ENCODE measurements at places on chromosomes 11 and 22. TPM values are rescaled to one million over a fixed set of nuclear protein-coding genes. Genes with fewer than 3 reads are reported as not detected.

The MAPK8IP2 gene
- total RNA-seq, result not detected

The RASSF10 gene
- not detected for total RNA-seq

The MMP8 gene
- total RNA-seq, result not detected

The CASP5 gene
- not detected for total RNA-seq

The OR2AG1 gene
- total RNA-seq, result not detected

The SCGB1D2 gene
- total RNA-seq, result not detected

- no peak for DNase-seq
- no peak overlapping the region for H3K4me3 ChIP-seq
- H3K27ac ChIP-seq, result no peak overlapping the region
These were observed 56.4 kb downstream of the IGLL1 start for GRCh38 chr22:23523713-23524112.

GRCh38 chr11:5288906-5289550 lies 12.7 kb downstream of the OR51B4 start:
- DNase-seq, result no peak
- H3K27me3 ChIP-seq, result no peaks in the 10 kb centered on the region
- no peak overlapping the region for H3K27ac ChIP-seq
- no peak overlapping the region for H3K4me3 ChIP-seq

DNA sequence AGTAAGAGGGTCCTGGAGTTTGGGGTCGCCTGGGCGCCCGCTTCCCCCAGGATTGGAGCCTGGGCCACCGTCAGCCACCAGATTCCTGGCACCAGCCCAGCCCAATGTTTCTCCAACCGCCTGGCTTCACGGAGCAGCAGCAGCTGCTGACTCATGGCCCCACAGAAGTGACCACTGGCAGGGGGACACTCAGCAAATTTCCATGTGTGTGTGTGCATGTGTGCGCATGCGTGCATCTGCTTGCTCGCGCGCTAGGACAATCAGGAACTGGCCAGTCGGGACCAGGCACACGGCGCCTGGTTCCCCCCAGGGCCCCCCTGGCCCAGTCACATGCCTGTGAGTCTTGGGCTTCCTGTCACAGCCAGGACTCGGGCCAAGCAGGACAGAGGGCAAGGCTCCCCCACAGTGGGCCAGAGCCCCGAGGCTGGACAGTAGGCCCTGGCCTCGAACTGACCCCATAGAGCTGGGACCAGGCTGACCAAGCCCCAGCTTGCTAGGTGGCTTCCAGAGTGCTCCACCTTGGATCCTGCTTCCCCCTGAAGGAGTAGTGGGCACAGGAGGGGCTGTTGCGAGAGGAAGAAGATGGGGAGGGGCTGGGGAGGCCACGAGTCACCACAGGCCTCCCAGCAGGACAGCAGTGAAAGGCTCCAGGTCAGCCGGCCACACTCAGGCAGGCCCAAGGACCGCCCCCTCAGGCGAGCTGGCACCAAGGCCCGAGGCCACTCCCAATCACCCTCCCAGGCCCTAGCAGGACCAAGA lies 3.2 kb downstream of the CTSD start:
- H3K36me3 ChIP-seq, result peaks cover 41% of the 10 kb centered on the region
- peak; percentile 93 for DNase-seq
- peak overlapping the region; percentile 94 for H3K27ac ChIP-seq
- peaks cover 24% of the 10 kb centered on the region for H3K4me1 ChIP-seq
- peak overlapping the region; percentile 96 for H3K4me3 ChIP-seq

GRCh38 chr11:128519338-128519737 lies 68.0 kb downstream of the ETS1 start:
- peaks cover 49% of the 10 kb centered on the region for H3K4me1 ChIP-seq
- H3K27me3 ChIP-seq, result no peaks in the 10 kb centered on the region
- no peaks in the 10 kb centered on the region for H3K36me3 ChIP-seq
- DNase-seq, result no peak
- peak overlapping the region; percentile 86 for H3K4me3 ChIP-seq
- peak overlapping the region; percentile 76 for H3K27ac ChIP-seq

- H3K36me3 ChIP-seq, result no peaks in the 10 kb centered on the region
- no peaks in the 10 kb centered on the region for H3K27me3 ChIP-seq
- H3K4me1 ChIP-seq, result no peaks in the 10 kb centered on the region
- no peak overlapping the region for H3K4me3 ChIP-seq
These were observed 49.7 kb upstream of the VPREB1 start for GRCh38 chr22:22194931-22195264.

DNA sequence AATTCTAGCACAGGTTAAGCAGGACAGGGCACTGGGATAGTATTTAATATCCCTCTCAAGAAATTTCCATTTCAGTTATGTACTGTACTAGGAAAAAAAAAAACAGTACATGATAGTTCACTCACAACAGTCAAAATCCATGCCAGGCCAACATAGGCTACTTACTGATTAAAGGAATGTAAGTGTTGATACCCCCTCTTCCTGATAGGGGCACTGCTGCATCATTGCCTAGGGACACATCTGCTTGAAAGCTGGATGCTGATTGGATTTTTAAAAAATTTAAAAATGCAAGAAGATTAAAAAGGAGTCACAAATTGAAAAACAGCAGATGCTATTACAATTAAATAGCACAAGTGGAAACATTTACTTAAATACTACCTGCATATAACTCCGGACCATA lies 43.4 kb downstream of the APOL5 start:
- DNase-seq, result no peak
- H3K36me3 ChIP-seq, result peaks cover 8% of the 10 kb centered on the region
- H3K4me3 ChIP-seq, result no peak overlapping the region
- no peaks in the 10 kb centered on the region for H3K27me3 ChIP-seq

- no peak for DNase-seq
- peak overlapping the region; percentile 92 for H3K27ac ChIP-seq
- no peaks in the 10 kb centered on the region for H3K27me3 ChIP-seq
- no peaks in the 10 kb centered on the region for H3K36me3 ChIP-seq
- peaks cover 41% of the 10 kb centered on the region for H3K4me1 ChIP-seq
- no peak overlapping the region for H3K4me3 ChIP-seq
These were observed 28.4 kb downstream of the YAP1 start for GRCh38 chr11:102138670-102139069.

DNA sequence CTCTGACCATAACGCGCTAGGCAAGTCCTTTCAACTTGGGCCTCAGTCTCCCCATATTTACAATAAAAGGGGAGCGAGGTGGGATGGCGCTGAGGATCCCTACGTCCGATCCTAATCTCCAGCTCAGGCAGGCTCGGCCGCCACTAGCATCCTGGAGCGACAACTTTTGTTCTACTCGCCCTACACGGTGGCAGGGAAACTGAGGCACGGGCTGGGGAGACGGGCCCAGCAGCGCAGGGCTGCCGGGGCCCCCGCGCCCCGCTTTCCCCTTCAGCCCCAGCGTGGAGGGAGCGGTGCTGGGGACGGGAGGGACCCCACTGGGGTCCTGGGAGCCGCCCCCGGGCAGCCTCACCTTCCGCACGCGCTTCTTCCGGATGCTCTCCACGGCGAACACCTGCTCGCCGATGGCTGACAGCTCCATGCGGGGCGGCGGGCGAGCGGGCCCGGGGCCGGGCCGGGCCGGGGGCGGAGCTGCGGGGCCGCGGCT lies 413 bp downstream of the CBX7 start:
- peaks cover 5% of the 10 kb centered on the region for H3K36me3 ChIP-seq
- peak overlapping the region; percentile 92 for H3K4me3 ChIP-seq
- no peaks in the 10 kb centered on the region for H3K27me3 ChIP-seq
- peak overlapping the region; percentile 96 for H3K27ac ChIP-seq

GRCh38 chr22:39528080-39528661 lies 4.4 kb downstream of the RPS19BP1 start:
- peaks cover 38% of the 10 kb centered on the region for H3K36me3 ChIP-seq
- H3K27me3 ChIP-seq, result no peaks in the 10 kb centered on the region
- DNase-seq, result no peak
- H3K4me1 ChIP-seq, result peaks cover 62% of the 10 kb centered on the region
- peak overlapping the region; percentile 32 for H3K27ac ChIP-seq
- no peak overlapping the region for H3K4me3 ChIP-seq

- no peak overlapping the region for H3K27ac ChIP-seq
- H3K4me3 ChIP-seq, result no peak overlapping the region
- no peaks in the 10 kb centered on the region for H3K36me3 ChIP-seq
- no peak for DNase-seq
These were observed 273.4 kb downstream of the BRD1 start for GRCh38 chr22:49554296-49554625.

- no peaks in the 10 kb centered on the region for H3K36me3 ChIP-seq
- no peak overlapping the region for H3K4me3 ChIP-seq
- DNase-seq, result no peak
- H3K27ac ChIP-seq, result no peak overlapping the region
These were observed 28.1 kb downstream of the VSTM5 start for GRCh38 chr11:93822359-93822758.

GRCh38 chr22:36911887-36912661 lies 1.4 kb upstream of the CSF2RB start:
- H3K4me1 ChIP-seq, result no peaks in the 10 kb centered on the region
- no peak for DNase-seq
- no peak overlapping the region for H3K27ac ChIP-seq
- H3K36me3 ChIP-seq, result no peaks in the 10 kb centered on the region
- no peak overlapping the region for H3K4me3 ChIP-seq

DNA sequence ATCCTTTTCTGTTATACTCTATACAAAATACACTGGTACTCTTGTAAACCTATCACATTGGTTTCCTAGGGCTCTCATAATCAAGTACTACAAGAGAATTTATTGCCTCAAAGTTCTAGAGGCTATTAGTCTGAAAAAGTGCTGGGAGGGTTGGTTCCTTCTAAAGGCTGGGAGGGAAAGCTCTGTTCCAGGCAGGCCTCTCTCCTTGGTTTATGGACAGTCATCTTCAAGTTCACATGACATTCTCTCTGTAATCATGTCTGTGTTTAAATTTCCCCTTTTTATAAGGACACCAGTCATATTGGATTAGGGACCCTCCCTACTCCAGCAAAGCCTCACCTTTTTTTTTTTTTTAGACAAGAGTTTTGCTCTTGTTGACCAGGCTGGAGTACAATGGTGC lies 9.1 kb downstream of the SLC36A4 start:
- peaks cover 17% of the 10 kb centered on the region for H3K36me3 ChIP-seq
- H3K4me3 ChIP-seq, result no peak overlapping the region
- H3K27me3 ChIP-seq, result no peaks in the 10 kb centered on the region

DNA sequence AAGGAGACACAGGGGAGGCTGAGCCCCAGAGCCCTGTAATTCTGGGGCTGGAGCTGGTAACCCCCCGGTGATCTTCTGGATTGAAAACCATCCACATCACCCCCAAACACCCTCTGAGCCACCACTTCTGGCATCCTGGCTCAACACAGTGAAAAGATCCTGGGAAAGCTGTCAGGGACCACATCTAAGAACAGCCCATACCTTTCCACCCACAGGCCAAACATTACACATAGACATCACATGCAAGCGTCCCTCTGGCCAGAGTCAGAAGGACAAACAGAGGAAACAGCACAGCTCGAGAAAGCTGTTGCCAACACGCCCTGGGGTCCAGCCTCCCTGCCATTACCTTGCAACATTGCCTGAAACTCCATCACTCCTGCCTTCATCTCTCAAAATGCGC lies 469.5 kb downstream of the SOX6 start:
- H3K36me3 ChIP-seq, result no peaks in the 10 kb centered on the region
- H3K27ac ChIP-seq, result no peak overlapping the region
- no peaks in the 10 kb centered on the region for H3K4me1 ChIP-seq
- no peak overlapping the region for H3K4me3 ChIP-seq

GRCh38 chr11:100910808-100911207 lies 218.8 kb downstream of the PGR start:
- no peaks in the 10 kb centered on the region for H3K4me1 ChIP-seq
- no peaks in the 10 kb centered on the region for H3K36me3 ChIP-seq
- no peaks in the 10 kb centered on the region for H3K27me3 ChIP-seq
- no peak overlapping the region for H3K4me3 ChIP-seq
- DNase-seq, result no peak

- no peaks in the 10 kb centered on the region for H3K4me1 ChIP-seq
- H3K4me3 ChIP-seq, result no peak overlapping the region
- DNase-seq, result no peak
- H3K27me3 ChIP-seq, result no peaks in the 10 kb centered on the region
- no peak overlapping the region for H3K27ac ChIP-seq
- no peaks in the 10 kb centered on the region for H3K36me3 ChIP-seq
These were observed 17.6 kb downstream of the C2CD3 start for GRCh38 chr11:74153224-74153623.

DNA sequence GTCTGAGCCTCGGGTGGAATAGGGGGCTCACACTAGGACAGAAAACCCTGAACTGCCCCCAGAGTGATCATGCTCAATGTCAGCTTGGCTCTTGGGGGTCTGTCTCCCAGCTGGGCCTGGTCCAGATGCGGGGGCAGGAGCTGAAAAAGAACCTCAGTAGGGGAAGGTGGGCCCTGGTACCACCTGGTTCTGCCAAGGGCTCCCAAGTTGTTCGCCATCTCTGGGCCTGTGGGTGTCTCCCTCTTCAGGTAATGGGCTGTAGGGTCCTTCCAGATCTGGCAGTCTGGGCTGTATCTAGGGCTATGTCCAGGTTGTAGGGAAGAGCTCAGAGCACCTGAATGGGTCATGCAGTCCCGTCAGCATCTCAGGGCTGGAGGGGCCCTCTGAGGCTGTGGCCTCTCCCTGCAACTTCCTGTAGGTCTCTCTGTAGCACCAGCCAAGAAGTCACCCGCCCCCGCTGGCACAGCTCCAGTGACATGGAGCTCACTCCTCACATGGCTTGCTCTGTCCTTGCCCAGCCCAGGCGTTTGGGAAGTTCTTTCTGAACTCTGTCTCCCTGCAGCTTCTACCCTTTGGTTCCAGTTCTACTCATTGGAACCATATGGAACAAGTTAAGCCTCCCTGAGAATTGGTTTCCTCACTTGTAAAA lies 33.0 kb upstream of the SOX10 start:
- no peak overlapping the region for H3K4me3 ChIP-seq
- no peak overlapping the region for H3K27ac ChIP-seq
- no peaks in the 10 kb centered on the region for H3K27me3 ChIP-seq
- DNase-seq, result no peak
- H3K36me3 ChIP-seq, result no peaks in the 10 kb centered on the region

- no peaks in the 10 kb centered on the region for H3K27me3 ChIP-seq
- no peaks in the 10 kb centered on the region for H3K4me1 ChIP-seq
- no peaks in the 10 kb centered on the region for H3K36me3 ChIP-seq
- no peak overlapping the region for H3K27ac ChIP-seq
- no peak overlapping the region for H3K4me3 ChIP-seq
These were observed 39.0 kb downstream of the RTL6 start for GRCh38 chr22:44459041-44459440.

GRCh38 chr11:104337273-104337672 lies 173.3 kb upstream of the PDGFD start:
- H3K36me3 ChIP-seq, result no peaks in the 10 kb centered on the region
- H3K4me1 ChIP-seq, result no peaks in the 10 kb centered on the region
- H3K4me3 ChIP-seq, result no peak overlapping the region

DNA sequence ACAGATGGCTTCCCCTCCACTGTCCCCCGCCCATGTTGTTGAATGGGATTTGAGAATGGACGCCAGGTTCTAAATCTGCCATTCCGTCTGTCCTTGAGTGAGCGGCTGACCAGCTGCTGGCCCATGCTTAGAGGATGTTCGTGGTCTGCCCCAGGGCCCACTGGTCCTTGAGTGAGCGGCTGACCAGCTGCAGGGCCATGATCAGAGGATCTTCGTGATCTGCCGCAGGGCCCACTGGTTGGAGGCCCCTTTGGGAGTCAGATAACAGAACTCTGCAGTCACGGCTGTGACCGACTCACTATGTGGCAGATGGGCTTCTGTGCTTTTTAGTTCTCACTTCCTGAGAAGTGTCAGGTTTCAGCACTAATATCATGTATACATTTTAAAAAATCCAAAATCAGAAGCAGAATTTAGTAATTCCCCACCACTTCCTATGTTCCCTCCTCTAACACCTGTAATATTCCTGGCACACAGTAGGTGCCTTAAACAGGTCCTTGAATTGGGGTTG lies 54.1 kb downstream of the MICAL3 start:
- no peak overlapping the region for H3K27ac ChIP-seq
- H3K4me1 ChIP-seq, result peaks cover 33% of the 10 kb centered on the region
